HS-5 (cell line): ENCODE measurements at places on chromosomes 1 and 21.

- peak; percentile 3 for DNase-seq
Measured at GRCh38 chr1:2555634-2556276, 416 bp upstream of the TNFRSF14 start.

- no peak for DNase-seq
Measured at GRCh38 chr1:118250232-118250631, 65.2 kb upstream of the SPAG17 start.

DNA sequence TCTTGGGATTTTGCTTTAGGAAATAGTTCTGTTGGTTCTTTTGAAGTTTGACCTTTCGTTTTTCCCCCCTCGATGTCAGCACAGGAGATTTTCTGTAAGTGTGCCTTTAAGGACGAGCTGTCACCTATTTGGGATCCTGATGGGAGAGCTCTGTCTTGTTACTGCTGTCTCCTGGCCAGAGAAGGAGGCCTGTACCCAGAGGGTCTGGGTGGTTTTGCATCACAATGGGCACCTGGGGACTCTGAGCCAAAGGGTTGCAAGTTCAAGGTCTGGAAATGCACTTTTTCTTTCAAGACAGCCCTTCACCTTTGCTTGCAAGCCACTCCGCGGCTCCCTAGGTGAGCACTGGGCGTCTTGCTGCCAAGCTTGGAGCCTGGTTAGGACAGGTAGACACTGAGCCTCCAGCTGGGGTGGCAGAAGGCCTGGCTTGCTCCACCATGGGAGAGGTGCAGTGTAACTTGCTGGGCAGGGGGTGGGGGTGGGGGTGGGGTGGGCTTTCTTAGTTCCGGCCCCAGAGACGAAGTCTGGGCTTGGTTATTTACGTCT is 2.9 kb downstream of the AJAP1 start:
- DNase-seq, result no peak

DNA sequence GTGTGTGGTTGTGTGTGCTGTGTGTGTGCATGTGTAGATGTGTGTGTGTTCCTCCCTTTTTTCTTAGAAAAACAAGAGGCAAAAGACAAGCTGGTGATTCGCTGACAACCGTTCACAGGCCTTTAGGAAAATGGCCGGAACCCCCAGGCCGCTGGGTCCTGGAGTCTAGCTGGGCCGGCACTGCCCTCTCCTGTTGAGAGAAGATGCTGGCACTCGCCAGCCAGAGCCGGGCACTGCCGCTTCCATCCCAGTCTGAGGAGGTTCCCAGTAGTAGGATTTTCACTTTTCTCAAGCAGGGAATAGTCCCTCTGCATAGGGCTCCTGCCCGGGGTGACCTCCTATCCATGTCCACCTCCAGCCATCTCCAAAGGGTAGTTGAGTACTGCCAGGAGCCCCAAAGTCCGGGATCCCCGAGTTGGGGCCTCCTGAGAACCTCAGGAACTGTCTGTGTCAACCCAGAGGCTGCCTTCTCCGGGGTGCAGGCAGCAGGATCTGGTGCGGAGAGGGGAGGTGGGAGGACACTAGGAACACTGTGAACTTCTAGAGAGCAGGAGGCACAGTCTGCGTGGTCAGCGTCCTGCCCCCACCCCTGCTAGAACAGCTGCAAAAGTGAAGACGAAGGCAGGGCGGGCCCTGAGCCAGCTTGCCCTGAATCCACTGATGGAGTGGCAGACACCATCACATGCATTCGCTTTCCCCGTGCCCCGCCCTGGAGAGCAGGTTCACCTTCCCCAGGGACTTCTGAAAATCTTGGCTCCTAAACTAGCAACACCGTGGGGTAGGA is 44.1 kb upstream of the ARHGEF16 start:
- DNase-seq, result peak; percentile 8

- no peak for DNase-seq
Measured at GRCh38 chr1:224747578-224747977, 131.5 kb downstream of the CNIH3 start.

GRCh38 chr1:213135572-213135971 is 84.5 kb downstream of the RPS6KC1 start:
- DNase-seq, result no peak

GRCh38 chr1:201482755-201483154 is 13.8 kb upstream of the PHLDA3 start:
- no peak for DNase-seq

GRCh38 chr1:103194060-103194459 is 85.7 kb upstream of the COL11A1 start:
- no peak for DNase-seq

DNA sequence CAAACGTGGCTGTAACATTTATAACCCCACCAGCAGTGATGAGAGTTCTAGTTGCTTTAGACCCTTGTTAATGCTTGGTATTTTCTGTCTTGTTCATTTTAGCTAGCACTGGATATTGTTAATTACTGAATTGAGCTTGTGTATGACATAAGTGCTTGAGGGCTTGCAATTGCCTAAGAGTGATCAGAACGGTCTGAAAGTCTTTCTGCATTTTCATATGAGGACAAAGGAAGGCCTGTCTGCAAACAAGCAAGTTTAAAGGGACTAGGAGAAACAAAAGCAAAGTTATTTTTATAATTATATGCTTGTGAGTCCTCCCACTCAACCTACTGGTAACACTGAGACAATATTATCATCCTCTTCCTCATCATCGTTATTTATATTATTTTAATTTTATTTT is 305.5 kb upstream of the DUSP10 start:
- DNase-seq, result no peak

GRCh38 chr1:94654919-94655318 is 113.4 kb upstream of the F3 start:
- DNase-seq, result no peak

DNA sequence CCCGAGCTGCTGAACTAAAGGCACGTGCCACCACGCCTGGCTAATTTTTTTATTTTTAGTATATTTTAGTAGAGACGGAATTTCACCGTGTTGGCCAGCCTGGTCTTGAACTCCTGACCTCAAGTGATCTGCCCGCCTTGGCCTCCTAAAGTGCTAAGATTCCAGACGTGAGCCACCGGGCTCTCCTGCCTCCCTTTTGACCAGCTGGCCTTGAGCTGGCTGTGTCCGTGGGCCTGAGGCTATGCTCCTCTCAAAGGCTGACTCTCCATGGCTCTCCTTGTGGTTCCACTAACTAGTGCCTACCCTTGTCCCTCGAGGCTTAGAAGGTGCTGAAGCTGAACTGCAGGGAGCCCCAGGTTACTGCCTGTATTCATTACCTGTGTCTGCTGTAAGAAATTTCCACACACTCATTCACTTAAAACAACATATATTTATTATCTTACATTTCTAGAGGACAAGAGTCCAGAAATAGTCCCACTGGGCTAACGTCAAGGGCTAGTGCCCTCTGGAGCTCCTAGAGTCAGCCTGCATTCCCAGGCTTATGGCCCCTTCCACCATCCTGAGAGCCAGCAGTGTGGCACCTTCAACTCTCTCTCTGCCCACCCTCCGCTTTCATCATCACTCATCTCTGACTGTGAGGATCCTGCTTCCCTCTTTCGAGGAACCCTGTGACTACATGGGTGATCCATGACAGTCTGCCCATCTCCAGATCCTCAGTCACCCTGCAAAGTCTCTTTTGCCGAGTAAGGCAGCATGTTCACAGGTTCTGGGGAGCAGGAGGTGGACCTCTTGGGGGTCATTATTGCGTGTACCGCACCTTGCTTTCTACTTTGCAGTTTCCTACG is 34.9 kb downstream of the ETS2 start:
- no peak for DNase-seq

DNA sequence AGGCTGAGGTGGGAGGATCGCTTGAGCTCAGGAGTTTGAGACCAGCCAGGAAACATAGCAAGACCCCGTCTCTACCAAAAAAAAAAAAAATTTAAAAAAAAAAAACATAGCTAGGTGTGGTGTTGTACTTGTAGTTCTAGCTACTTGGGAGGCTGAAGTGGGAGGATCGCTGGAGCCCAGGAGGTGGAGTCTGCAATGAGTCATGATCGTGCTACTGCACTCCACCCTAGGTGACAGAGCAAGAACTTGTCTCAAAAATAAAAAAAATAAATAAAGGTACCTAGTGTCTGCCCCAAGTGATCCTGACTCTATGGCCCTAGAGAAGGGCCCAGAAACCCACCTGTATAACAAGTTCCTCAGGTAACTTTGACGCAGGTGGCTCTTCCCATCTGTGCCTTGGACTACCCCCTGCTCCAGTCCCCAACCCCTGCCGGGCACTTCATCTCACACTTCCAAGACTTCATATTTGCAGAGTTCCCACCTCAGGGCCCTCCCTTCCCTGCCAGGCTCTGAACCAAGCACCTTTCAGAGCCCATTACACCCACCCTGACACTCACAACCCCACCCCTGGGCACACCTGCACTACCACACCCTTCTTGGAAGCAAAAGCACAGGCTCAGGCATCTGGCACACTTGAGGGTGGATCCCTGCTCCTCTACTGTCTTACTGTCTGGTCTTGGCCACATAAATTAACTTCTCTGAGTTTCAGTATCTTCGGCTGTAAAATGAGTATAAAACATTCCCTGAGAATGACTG is 80.2 kb upstream of the KLHDC7A start:
- no peak for DNase-seq

DNA sequence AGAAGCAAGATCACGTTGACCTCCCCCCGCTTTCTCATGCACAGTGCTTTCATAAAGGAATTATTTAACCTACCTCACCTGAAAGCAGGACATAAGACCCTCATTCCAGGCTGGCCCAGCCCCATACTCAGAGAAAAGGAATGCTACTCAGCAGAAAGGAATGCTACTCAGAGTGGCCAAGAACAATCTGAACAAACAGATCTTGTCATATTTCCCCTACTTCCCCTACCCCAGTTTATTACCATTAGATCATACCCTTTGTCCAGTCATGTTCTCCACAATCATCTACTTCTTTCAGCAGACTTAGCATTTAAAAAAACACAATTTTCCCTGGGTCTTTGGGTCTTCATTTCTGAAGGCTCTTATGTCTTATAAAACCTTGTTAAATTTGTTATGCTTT is 89.8 kb downstream of the SLC16A1 start:
- no peak for DNase-seq

- no peak for DNase-seq
Measured at GRCh38 chr1:19453741-19454201, 31.6 kb downstream of the CAPZB start.

DNA sequence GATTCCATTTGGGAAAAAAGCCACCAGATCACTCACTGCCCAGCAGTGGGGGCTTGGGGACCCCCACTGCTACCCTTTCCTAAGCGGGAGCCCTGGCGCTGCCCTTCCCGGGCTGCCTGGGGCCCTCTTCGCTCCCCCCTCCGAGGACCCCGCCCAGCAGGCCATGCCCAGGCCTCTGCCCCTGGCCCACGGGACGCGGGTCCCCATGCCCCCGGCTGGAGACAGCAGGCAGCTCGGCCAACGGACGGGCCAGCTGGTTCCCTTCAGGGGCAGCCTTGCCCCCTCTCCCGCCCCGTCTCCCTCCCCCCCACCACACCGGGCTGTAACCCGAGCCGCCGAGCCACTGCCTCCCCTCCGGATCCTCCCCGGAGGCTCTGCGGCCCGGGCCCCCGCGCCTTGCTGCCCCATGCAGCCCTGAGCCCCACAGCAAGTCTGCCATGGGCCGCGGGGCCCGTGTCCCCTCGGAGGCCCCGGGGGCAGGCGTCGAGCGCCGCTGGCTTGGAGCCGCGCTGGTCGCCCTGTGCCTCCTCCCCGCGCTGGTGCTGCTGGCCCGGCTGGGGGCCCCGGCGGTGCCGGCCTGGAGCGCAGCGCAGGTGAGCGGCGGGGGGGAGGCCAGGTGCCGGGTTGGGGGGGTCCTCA is at the start of gene MMP23B:
Gene MMP23B (plus strand): TSS at position 392 of the 639 bp plus-strand sequence. CDS start 46 bp downstream, at position 438.
- DNase-seq, result no peak

DNA sequence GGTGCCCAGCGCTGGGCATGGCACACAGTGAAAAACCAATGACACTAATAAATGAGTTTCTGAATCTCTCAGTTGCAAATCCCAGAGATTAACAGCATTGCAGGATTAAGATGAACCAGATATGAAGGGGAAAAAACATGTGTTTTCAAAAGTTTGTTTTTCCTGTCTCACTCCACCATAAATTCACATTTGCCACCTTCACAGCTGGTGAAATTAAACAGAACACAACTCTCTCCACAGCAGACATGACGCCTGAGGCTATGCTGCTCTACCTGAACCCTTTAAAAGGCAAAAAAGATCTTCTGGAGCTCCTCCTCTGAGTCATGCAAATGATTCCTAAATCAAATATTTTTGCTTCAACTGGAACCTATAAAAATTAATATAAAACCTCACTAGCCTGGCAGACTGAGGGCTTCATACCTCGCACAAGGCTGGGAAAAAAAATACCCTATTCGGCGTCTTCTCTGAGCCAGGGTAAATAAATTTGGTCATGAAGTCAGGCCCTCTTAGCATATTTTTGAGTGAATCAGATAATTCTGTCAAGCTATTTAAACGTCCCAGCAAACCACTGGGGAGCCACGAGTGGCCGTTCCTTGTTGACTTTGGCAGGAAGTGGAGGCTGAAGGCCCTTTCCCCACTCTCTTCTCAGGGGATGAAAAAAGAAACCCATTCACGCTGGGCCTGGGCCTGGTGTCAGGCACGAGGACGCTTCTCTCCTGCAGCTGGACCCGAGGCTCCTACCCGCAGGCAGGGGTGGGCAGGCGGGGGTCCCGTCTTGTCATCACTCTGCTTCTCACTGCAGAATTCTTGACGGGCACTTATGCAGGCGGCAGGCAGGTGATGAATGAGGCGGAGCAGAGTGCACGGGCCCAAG is 53.0 kb downstream of the DMRTB1 start:
- DNase-seq, result no peak

GRCh38 chr1:155297384-155297783 is 3.9 kb downstream of the PKLR start:
- DNase-seq, result no peak

GRCh38 chr1:2213576-2214505 is 14.3 kb upstream of the SKI start:
- no peak for DNase-seq

DNA sequence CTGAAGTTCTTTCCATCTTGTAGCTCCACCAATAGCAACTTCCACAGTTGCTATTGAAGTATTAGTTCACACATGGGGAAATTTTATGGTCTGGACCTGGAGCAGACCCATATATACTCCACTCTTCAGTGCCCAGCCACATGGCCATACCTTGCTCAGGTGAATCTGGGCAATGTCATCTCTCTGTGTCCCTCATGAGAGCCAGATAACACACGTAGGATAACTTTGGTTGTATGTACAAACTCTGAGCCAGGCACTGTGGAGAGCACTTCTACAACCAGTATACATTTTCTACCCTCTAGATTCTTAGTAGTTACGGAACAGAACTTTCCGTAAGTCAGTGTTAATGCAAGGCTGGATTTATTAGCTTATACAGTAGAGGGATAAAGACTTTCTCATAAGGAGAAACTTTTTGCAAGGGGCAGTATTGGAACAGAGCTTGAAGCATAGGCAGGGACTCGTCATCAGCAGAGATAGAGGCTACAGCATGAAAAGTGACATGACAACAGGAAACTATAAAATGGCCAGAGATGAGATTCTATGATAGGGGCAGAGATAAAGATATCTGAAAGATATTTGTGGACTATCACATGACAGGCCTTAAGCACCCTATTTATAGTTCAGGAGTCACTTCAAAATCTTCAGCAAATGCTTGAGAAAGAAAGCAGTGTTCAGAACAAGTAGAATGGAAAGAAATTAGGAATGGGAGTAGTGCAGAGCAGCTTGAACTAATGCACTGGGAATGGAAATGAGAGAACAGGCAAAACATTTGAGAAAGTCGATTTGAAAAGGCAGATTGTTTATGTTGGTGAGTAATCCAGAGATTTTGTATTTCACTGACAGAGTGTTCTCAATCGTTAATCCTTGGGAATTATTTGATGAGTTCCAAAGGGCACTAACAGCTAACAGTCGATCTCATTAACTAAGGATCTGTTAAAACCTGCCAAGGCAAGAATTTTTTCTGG is 481.8 kb downstream of the USP25 start:
- no peak for DNase-seq
